A549 treated with DMSO at 1 μM for 4 hours (cell line): ENCODE measurements at places on chromosomes 5 and 9. TPM values are rescaled to one million over a fixed set of nuclear protein-coding genes. Genes with fewer than 3 reads are reported as not detected.

The RETREG1 gene
- total RNA-seq, result 1.7 to 3.0 TPM (median 1.8 TPM) in 5 replicates

The MED7 gene
- total RNA-seq, result 13.5 to 22.3 TPM (median 16.0 TPM) in 5 replicates

The ADGRD2 gene
- not detected in 5 replicates for total RNA-seq

The TLX3 gene
- not detected in 5 replicates for total RNA-seq

The DOCK2 gene
- total RNA-seq, result 2.5 to 4.4 TPM (median 3.4 TPM) in 5 replicates

The FYB1 gene
- total RNA-seq, result 12.9 to 18.3 TPM (median 17.1 TPM) in 5 replicates
